Activated CD4-positive, alpha-beta T cell treated with anti-CD3 and anti-CD28 coated beads for 24 hours (primary cell): ENCODE measurements at places on chromosomes 12 and 14.
A peak's percentile ranks its signal among the peaks of the same experiment; 100 is the strongest.

- DNase-seq = no peak
Observed at GRCh38 chr12:29088611-29089219, 60.4 kb upstream of the FAR2 start.

DNA sequence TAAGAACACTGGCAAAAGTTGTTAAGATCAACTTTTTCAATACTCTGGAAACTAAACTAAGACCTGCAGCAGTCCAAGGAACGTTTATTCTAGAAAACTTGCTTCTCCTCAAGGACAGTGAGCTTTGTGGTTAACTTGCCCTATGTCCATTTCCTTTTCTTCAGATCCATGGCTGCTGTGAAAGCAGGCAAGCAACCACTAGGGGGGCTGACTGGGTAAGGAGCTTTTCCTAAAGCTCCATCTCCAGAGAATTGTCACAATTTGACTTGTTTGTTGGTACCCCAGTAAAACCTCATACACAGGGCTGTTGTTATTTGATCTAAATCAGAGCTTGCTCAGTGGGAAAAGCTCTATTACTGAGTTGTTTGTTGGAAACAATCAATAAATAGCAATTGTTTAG is 10.1 kb upstream of the RPL10L start:
- DNase-seq = no peak

DNA sequence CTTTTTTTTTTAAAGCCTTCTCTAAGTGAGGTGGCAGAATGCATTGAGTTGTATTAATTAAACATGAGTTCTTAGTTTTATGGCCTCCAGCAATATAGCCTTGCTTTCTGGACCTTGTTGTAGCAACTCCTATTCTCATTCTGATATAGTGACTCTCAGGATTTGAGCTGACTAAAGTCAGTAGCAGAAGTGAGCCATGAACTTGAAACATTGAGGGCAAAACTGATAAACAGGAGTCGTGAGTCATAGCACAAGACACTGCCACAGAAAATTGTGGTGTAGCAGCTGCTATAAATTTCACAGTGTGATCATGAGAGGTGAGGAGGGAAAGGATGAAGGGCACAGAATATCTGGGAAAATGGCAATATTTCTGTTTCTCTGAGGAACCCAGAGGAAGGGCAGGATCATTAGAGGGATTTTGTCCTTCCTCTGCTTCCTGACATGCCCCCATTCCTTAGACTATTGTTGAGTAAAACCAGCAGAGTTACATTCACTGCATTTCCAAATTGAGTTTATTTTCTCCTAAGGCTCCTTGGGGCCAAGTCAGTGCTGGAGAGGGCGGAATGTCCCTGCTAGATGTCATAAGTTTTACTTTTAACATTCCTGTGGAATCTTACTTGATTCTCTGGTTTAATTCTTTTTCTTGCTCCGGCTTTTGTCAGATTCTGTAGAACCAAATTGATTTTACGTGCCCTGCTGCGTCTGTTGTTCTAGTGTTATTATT is 7.5 kb downstream of the KLRG1 start:
- no peak for DNase-seq

DNA sequence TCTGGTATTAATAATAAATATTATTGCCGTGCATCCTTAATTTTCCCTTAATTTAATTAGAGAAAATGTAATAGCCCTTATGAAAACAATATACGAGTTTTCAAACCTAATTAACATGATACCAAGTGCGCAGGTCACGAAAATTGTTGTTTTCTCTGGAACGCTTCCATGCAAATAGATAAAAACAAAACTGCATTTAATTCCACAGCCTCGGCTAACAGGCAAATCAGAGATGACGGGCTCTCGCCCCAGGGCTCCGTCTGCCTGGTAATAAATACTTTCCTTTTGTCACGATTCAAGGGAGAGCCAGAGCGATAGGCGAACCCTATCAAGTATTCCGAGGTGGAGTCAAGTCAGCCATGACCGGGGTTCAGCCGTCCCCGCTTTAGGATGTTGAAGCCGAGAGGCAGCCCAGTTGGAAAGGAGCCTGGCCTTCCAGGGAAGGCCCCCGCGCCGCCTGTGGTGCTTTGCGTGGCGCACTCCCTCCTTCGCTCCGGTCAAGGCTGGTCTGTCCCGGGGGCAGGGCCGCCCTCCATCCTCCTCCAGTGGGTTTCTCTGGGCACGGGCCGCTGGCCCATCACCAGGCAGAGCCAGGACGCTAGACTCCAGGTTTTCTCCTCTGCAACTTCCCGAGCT is 137.8 kb upstream of the GSC start:
- DNase-seq = no peak

DNA sequence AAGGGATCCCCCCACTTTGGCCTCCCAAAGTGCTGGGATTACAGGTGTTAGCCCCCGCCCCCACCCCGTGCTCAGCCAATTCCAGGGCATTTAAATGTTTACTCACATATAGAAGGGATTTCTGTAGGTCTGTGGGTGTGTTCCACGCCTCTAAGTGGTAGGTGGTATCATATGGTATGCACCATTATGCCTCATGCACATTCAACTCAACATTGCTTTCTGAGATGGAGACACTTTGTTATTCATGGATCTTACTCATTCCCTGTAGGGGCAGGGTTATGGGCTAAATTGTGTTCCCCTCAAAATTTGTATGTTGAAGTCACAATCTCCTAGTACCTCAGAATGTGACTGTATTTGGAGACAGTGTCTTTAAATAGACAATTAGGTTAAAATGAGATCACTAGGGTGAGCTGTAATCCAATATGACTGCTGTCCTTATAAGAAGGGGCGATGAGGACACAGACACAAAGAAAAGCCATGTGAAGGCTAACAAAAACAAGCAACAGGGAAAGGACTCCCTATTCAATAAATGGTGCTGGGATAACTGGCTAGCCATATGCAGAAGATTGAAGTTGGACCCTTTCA is 200.6 kb downstream of the EFCAB11 start:
- no peak for DNase-seq

GRCh38 chr14:104082807-104083206 is 2.7 kb upstream of the ASPG start:
- DNase-seq = no peak

- DNase-seq = no peak
Observed at GRCh38 chr14:89444044-89444443, 27.0 kb upstream of the FOXN3 start.

DNA sequence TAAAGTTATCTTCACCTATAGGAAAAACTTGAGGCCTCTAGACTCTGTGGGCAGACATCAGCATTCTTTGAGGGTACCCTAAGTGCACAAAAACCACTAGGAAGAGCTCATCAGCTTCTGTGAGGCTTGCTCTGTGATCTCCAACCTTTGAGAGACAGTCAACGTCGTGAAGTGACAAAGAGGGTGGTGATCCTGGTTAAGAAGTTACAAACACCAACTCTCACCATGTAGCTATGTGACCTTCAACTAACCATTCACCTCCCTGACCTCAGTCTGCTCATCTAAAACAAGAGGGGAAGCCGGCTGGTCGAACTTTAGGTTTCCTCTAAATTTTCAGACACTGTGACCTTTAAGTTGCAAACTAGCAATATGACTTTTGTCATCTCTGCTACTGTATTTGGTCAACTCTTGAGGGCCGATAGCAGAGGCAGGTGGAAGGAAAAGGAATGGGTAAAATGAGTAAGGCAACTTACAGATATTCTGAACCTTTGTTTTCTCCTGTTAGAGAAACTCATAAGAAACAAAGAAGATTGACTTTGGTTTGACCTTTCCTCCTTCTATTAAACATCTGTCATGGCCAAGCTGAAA is 103.2 kb upstream of the PARP11 start:
- DNase-seq = no peak

DNA sequence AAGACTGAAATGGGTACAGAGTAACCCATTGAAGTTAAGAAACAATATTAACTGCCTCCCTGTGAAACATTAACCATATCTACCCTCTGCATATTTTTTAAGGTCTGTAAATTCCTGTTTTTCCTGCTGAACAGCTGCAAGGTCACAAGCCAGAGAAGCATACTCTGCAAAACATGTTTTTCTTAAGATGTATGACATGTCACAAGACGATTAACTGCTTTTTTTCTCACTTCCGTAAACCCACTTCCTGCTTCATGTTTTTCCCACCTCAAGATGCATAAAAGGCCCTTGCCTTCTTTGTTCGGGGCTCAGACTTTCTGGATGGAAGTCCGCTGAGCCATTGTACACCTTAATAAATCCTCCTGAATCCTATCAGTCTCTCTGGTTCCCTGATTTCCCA is 504.7 kb upstream of the MIS18BP1 start:
- DNase-seq = no peak

DNA sequence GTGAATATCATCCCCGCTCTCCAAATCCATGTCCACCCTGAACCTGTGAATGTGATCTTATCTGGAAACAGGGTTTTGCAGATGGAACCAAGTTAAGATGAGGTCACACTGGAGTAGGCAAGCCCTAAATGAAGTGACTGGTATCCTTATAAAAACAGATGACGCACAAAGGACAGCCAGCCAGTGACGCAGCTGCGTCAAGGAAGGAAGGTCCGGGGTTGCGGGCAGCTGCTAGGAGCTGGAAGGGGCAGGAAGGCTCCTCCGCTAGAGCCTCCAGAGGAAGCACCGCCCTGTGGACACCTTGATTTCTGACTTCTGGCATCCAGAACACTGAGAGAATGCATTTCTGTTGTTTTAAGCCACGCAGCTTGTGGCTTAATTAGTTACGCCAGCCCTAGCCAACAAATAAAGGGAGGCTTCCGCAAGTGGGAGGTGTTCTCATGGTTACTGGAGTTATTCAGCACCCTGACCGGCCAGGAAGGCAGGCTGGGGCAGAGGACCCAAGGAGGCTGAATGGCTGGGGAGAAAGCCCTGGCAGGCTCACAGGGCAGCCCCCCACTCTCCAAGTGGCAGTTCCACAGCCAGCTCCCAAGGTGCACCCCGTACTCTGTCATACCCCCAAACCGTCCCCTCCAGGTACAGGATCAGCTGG is 127.6 kb upstream of the NCOR2 start:
- DNase-seq = no peak

GRCh38 chr12:62717643-62718042 is 217.3 kb downstream of the PPM1H start:
- no peak for DNase-seq

- DNase-seq = no peak
Observed at GRCh38 chr12:25993901-25994651, 35.6 kb downstream of the RASSF8 start.

- DNase-seq = peak; percentile 61
Observed at GRCh38 chr14:106586098-106586704, 1059.8 kb downstream of the TMEM121 start.

GRCh38 chr12:111261911-111262676 is 106.8 kb downstream of the PHETA1 start:
- no peak for DNase-seq

DNA sequence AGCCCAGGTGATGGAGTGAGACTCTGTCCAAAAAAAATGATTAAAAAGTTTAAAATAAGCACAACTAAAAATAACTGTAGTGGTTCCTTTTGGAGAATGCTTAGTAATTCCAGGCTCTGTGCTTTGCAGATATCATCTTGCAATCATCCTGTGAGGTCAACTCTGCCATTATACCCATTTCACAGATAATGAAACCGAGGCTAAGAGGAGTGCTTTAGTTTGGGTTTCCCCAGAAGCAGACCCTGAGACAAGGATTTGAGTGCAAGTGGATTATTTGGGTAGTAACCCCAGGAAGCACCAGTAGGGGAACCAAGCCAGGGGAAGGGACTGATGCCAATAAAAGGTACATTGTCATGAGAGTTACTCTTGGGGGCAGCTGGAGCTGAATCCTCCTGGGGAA is 44.7 kb downstream of the RIN3 start:
- DNase-seq = no peak
